Stimulated activated CD8-positive, alpha-beta memory T cell treated with anti-CD3 and anti-CD28 coated beads, Interleukin-15, amount 100 ng/mL, for 4 hours (primary cell): ENCODE measurements at places on chromosomes 2 and 18.

DNA sequence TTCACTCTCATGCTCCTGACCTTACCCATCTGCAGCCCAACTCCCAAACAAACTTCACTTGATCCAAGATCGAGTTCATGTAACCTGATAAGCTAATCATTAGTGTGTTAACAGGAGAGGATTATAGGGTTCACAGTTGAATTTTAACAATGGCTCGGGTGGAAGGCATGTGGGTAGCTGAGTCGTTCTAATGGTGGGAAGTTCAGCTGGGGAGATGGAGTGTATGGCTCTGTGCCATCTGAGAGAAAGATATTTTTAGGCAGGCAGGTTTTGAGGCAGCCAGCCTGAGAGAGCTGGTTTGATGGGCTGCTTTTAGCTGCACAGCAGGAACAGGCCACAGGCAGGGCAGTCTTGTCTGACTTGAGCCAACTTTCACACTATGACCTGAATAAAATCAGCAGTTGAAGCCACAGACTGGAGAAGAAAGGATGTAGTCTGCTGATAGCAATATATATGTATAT is 17.7 kb upstream of the NFE2L2 start:
- no peak for DNase-seq

- no peak for DNase-seq
Observed at GRCh38 chr2:11342551-11343367, 1.7 kb downstream of the ROCK2 start.

DNA sequence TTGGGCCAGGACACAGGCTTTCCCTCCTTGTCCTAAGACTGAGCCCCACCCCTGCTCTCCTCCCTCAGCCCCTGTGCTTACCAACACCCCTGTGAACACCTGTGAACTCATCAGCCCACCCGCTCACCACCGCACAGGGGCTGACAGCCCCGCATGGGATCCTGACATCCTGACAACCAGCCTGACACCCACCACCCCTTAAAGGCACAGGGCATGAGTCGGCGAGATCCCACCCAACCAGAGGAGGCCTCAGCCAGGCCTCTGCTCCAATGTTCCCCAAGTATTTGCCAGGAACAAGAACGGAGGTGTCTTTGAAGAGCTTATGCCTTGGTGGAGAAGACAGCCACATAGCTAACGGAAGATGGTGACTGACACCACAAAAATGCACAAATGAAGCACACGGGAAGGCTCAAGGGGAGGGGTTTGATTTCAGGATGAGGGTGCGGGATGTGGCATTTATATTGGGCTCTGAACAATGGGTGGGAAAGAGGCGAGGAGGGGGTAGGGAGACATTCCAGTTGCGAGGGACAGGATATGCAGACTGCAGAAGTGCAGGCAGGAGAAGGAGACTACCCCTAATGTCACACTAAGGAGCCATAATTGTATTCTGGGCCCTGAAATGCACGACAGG is 11.0 kb downstream of the RAB11FIP5 start:
- DNase-seq, result no peak

GRCh38 chr2:136323935-136324334 is 206.0 kb upstream of the CXCR4 start:
- no peak for DNase-seq

DNA sequence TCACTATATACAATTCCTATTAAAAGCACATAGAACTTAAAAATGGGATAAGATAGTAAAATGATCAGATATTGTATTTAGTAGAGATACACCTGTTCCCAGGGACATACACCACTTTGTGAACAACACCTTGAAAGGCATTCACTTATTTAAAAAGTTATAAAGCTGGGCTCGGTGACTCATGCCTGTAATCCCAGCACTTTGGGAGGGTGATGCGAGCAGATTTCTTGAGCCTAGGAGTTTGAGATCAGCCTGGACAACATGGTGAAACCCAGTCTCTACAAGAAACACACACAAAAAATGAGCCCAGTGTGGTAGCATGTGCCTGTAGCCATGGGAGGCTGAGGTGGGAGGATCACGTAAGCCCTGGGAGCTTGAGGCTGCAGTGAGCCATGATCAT is 90.9 kb downstream of the RAPGEF4 start:
- DNase-seq, result no peak

DNA sequence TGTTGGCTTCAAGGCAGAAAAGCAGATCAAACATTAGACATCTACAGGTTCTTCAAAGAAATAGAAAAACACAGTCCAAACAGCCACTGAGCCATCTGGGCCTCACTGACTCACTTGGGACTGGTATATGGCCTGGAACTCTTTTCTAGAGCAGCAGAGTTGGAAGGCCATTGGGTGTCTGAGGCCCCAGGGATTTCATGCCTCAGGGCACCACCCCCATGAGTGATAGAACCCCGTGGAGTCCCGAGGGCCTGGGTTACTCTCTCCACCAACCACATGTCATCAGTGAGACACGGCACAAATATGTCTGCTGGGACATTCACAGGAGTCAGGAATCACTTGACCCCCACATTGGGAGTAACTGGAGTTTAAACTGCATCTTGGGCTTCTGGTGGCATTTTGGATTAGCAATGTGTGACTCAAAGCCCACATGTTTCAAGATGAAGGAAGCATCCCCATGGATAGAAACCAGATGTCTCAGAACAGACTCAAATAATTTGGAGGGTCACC is 44.0 kb downstream of the CAPN13 start:
- DNase-seq, result no peak

DNA sequence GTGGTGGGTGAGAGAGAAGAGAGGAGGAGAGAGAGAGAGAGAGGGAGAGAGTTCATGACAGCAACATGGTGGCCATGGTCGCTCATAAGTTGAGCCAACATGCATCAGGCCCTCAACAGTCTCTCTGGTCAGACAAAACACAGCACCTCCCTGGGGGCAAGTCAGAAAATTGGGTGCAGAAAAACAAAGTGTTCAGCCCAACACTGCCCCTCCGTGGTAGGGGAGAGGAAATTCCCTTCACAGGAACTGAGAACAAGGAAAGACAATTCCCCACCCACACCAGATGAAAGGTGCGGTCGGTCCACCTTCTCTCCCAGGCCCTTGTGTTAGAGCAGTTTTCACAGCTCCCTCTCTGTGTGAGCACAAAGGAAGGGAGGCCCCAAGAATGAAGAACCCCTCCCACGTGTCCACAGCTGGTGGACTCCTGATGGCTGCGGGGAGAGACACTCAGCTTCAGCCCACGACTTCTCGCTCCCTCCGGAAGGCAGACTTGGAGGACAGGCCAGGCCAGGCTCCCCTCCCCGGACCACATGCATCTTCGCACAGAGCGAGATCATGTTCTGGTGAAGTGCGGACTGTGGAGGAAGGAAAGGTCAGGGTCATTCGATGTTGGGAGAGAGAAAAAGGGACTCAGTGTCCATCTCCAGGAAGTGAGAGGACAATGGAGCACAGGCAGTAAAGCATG is 181.7 kb downstream of the ANAPC1 start:
- no peak for DNase-seq

- no peak for DNase-seq
Observed at GRCh38 chr18:37533647-37534584, 31.7 kb downstream of the CELF4 start.

GRCh38 chr2:187102381-187102780 is 253.4 kb upstream of the ZSWIM2 start:
- DNase-seq, result no peak

GRCh38 chr18:61764381-61764780 is 128.4 kb downstream of the RNF152 start:
- no peak for DNase-seq

GRCh38 chr2:46097714-46098480 is 199.3 kb upstream of the EPAS1 start:
- no peak for DNase-seq

- no peak for DNase-seq
Observed at GRCh38 chr2:189402932-189403331, 38.3 kb upstream of the WDR75 start.

DNA sequence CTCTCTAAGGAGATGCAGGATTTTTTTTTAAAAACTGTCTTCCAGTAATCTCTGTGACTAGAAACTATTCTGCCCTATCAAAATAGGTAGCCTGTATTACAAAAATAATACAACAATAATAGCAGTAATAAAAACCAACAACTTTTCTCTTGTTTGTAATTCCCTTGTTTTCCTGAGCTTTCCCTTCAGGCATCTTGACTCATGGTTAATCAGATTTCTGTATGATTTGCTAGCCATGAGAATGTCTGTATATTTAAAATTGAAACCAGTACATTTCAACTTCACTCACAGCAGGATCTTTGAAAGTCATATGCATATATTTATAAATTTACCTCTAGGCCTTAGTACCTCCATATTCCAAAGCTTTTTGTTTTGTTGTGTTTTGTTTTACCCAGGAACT is 38.2 kb downstream of the SLC4A10 start:
- no peak for DNase-seq

DNA sequence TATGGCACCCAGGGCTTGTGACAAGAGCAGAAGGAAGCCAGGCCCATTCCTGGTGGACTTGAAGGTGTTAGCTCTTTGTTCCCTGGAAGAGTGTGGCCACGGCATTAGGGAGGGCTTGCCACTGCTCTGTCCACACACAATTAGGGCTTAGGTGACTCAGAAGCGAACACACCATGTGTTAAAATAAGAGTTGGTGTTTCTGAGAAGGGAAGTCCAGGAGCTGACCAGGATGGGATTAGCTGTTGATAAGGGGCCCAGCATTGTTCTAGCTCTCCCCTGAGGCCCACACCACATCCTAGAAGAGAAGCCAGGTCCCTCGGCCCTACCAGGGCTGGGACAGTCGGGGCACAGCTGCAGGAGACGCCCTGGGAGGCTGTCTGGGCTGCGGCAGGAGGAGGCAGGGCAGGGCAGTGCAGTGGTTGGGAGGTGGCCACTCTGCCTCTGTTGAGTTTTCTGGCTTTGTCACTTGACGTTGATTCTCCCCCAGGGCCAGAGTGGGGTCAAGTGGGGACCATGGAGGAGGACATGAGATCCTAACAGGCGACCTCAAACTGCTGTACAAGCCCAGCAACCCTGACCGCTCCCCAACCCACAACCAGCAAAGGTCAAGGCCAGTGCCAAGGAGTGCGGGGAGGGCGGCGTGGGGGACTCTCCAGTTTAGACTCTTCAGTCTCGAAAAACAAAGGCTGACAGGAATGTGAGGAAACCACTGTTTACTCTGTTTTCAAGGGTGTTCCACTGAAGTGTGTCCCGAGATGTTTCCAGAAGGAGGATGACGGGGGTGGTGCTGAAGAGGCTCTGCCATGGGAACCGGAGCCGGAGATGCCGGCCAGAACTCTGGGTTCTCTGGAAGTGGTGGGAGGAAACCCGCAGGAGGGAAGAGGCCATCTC is 16.8 kb downstream of the GNLY start:
- DNase-seq, result no peak

- no peak for DNase-seq
Observed at GRCh38 chr2:65511306-65511705, 78.9 kb upstream of the SPRED2 start.

DNA sequence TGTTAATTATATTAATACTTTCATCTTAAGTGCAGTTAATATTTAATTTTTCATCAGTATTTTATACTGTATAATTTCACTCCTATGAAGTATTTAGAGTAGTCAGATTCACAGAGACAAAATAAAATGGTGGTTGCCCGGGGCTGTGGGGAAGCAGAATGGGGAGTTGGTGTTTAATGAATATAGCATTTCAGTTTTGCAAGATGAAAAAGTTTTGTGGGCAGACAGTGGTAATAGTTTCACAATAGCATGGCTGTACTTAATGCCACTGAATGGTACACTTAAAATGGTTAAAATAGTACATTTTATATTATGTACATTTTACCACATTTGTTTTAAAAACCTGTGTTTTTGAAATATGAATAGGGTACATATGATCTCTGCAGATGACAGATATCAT is 31.2 kb downstream of the CFAP221 start:
- no peak for DNase-seq

GRCh38 chr2:158773121-158773520 is 22.0 kb upstream of the DAPL1 start:
- DNase-seq, result no peak

- DNase-seq, result no peak
Observed at GRCh38 chr2:11357428-11357972, 13.1 kb upstream of the ROCK2 start.

DNA sequence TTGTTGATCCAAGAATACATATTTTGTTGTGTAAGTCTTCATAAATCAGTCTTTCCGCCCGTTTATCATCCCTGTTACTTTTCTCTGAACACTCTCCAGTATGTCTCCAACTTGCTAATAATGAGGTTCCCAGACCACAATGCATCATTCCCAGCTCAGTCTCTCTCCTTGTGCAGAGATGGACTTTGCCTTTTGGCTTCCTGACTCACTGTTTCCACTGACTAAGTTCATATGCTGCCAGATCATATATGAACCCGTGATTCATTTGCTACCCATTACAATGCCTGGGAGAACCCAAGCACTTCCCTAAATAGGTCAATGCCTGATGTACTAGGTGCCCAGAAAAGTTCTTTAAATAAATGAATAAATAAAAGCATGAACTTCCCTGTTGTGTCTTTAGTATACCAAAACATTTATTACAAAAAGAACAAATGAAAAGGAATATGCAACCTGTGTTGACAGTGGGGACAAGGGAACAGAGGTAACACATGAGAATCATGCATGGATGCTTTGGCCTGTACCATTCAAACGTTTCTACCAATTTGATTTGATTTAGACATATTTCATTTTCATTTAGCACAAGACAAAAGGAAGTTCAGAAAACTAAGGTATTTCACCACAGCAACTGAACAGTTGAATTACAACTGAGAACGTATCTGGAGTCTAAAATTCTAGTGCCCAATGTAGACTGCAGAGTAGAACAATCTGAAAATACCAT is 215.4 kb upstream of the HNRNPA3 start:
- no peak for DNase-seq

GRCh38 chr2:181203412-181203811 is 223.0 kb downstream of the UBE2E3 start:
- DNase-seq, result no peak

GRCh38 chr2:47833516-47833968 is 50.6 kb downstream of the MSH6 start:
- no peak for DNase-seq

DNA sequence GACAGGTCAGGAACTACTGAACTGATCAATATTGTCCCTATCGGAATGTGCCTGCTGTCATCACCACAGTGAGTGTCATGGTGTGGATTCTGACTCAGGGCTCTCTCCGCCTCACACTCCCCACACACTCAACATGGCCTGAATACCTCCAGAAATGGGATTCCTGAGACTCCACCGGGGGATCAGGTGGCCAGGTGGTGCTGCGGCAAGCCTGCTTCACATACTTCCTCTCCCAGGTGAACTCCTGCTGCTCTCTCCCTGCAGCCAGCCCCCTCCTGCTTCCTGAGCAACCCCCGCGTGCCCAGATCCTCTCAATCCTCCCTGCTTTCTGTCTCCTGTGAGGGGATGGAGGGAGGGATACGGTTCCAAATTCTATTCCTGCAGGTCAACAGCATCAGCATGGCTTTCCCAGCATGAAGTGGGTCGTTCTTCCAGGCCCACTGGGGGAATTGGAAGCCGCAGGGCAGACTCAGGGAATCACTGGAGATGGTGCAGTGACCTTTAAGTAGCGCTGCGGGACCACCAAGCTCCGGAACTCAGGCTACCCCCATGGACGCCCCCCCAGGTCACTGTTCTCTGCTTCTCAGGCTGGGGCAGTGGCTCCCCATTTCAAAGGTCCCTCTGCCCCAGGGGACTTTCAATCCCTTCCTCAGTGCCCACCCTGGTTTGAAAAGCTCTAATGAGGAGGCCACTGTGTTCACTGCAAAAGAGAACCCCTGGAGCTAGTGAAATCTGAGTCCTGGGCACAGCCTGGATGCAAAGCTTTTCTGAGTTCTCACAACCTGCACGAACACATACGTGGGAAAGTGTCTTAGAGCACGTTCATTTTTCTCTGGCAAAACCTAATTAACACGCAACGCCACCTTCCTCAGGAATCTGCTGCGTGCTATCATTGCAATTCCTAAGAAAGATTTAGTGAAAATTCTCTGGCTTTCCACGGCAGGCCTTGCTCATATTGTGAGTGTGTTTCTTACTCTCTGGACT is 168.4 kb downstream of the ZFP36L2 start:
- DNase-seq, result no peak

- no peak for DNase-seq
Observed at GRCh38 chr2:230330725-230331124, 3.7 kb downstream of the SP140L start.
